ENCODE measurements at places on chromosomes 6 and 20.

GRCh38 chr6:91135406-91136103 is 548.7 kb upstream of the MAP3K7 start:
- no peaks in the 10 kb centered on the region for H3K36me3 ChIP-seq
- H3K4me3 ChIP-seq = no peak overlapping the region
- H3K4me1 ChIP-seq = peaks cover 20% of the 10 kb centered on the region

GRCh38 chr6:13332349-13332706 is 4.0 kb upstream of the TBC1D7 start:
- H3K4me1 ChIP-seq = peaks cover 21% of the 10 kb centered on the region
- DNase-seq = no peak
- H3K36me3 ChIP-seq = no peaks in the 10 kb centered on the region
- no peaks in the 10 kb centered on the region for H3K27me3 ChIP-seq
- no peak overlapping the region for H3K27ac ChIP-seq
- H3K4me3 ChIP-seq = no peak overlapping the region

DNA sequence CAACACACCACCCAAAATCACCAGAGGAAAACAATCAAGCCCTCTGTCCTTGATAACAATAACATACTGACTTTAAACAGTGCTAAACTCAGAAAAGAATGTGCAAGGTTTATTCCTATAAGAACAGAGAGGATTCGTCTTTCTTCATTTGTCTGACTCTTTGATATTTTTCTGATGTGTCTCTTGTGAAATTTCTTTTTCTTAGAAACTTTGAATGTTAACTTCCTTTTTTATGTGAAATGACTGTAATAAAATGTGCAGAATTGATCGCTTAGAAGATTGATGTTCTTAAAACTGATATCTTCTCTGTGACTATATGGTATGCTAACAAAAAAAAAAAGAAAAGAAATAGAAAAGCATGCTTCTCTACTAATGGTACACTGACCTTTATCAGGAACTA is 947.4 kb upstream of the CITED2 start:
- H3K27me3 ChIP-seq = no peaks in the 10 kb centered on the region
- peaks cover 27% of the 10 kb centered on the region for H3K4me1 ChIP-seq
- no peak overlapping the region for H3K27ac ChIP-seq
- H3K4me3 ChIP-seq = no peak overlapping the region
- DNase-seq = no peak

DNA sequence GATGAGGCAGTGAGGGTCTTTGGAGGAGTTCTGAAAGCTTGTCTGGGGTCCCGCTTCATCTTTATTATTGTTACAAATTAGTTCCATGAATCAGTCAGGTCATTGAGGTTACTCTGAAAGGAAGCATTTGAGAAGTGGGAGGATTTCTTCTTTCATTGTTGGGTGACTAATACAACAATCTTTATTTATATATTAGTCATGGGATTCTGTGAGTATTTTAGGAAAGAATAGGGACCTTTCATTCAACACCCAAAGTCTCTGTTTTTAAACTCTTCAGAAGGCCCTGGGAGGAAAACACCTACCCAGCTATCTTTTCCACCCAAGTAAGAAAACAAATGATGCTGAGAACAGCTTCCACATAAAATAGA is 98.3 kb downstream of the SOD2 start:
- no peak for DNase-seq
- no peaks in the 10 kb centered on the region for H3K27me3 ChIP-seq
- H3K27ac ChIP-seq = no peak overlapping the region
- peaks cover 16% of the 10 kb centered on the region for H3K4me1 ChIP-seq
- no peak overlapping the region for H3K4me3 ChIP-seq

DNA sequence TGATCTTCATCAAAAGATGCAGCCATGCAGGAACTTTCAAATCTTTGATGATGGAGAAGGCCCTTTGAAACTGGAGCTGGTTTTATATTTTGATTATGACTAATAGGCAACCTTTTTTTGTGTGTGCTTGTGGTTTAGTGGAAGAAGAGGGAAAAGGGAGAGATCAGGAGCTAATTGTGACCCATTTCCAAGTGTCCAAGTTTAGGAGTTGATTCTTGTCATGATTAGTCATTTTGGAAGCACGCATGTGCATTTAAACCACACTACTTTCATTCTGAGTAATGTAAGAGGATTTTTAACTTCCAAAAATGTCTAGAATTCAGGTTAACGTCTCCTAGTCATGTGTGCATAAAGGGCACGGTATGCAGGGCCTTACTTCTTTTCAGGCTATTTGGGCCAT is 3.5 kb downstream of the FOXO3 start:
- DNase-seq = no peak
- H3K27ac ChIP-seq = no peak overlapping the region
- peak overlapping the region; percentile 1 for H3K4me3 ChIP-seq
- H3K36me3 ChIP-seq = peaks cover 20% of the 10 kb centered on the region
- peaks cover 36% of the 10 kb centered on the region for H3K4me1 ChIP-seq
- peaks cover 10% of the 10 kb centered on the region for H3K27me3 ChIP-seq

GRCh38 chr20:6711951-6712649 is 55.4 kb upstream of the BMP2 start:
- peaks cover 20% of the 10 kb centered on the region for H3K4me1 ChIP-seq
- no peak for DNase-seq
- H3K27ac ChIP-seq = peak overlapping the region; percentile 39
- H3K4me3 ChIP-seq = no peak overlapping the region
- H3K36me3 ChIP-seq = no peaks in the 10 kb centered on the region
- H3K27me3 ChIP-seq = no peaks in the 10 kb centered on the region

GRCh38 chr20:57762531-57763234 is 52.9 kb upstream of the PMEPA1 start:
- H3K27ac ChIP-seq = no peak overlapping the region
- DNase-seq = no peak
- H3K4me3 ChIP-seq = no peak overlapping the region
- H3K27me3 ChIP-seq = peaks cover 18% of the 10 kb centered on the region
- peaks cover 4% of the 10 kb centered on the region for H3K4me1 ChIP-seq
